M059J (cell line): ENCODE measurements at places on chromosomes 7 and 10.
A peak's percentile ranks its signal among the peaks of the same experiment; 100 is the strongest.

DNA sequence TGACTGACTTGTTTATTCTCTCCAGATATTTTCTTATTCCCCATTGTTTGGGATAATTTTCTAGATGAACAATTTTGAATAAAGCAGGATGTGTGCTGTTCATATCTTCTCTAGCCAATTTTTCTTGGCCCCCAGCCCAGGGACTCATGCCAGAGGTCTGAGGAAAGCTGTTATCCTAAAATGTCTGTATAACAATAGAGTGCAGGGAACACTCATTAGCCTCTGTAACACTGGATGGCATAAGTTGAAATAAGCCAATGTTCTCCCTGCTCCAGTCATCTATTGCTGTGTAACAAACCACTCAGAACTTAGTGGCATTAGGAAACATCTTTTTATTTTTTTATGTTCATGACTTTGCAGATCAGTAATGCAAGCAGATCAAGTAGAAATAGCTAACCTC, 121.7 kb upstream of the TRIM24 start:
- DNase-seq: peak; percentile 71

GRCh38 chr10:129799942-129800341, 164.1 kb downstream of the EBF3 start:
- no peak for DNase-seq

DNA sequence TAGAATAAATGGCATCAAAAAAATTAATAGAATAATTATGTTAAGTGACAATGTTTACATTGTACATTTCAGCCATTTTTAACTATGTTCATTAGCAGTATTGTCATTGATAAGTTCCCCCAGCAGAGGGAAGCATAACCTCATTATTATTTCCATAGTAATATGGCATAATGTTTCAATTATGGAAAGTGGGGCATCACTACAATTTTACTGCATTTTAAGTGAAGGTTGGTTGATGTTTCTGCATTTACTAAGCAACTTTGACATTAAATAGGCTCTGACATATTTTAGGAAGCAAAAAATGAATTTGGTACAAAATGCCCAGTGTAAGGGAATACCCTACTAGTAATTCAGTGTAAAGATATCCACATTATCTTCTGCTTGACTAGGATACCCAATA, 218.3 kb downstream of the SEMA3A start:
- DNase-seq: peak; percentile 47

- DNase-seq: peak; percentile 74
Measured at GRCh38 chr7:76037310-76037709, 10.5 kb downstream of the STYXL1 start.

DNA sequence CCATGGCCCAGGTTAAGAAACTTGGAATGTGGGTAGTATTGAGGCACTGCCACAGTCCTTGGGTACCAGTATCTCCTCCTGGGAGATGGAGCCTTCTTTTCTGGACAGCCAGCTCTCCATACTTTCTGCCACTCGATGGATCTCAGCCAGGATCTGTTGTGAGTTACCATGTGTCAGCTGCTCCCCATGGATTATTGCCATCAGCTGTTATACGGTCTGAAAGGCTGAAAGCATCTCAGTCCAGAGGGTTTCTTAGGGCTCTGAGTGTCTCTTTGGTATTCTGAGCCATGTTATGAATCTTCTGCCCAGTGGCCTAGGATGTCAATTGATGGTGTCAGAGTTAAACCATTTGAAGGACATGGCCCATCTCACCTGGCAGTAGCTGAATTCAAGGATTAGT, 197.5 kb downstream of the C7orf25 start:
- no peak for DNase-seq

- DNase-seq: no peak
Measured at GRCh38 chr10:82192665-82193064, 317.7 kb downstream of the NRG3 start.

DNA sequence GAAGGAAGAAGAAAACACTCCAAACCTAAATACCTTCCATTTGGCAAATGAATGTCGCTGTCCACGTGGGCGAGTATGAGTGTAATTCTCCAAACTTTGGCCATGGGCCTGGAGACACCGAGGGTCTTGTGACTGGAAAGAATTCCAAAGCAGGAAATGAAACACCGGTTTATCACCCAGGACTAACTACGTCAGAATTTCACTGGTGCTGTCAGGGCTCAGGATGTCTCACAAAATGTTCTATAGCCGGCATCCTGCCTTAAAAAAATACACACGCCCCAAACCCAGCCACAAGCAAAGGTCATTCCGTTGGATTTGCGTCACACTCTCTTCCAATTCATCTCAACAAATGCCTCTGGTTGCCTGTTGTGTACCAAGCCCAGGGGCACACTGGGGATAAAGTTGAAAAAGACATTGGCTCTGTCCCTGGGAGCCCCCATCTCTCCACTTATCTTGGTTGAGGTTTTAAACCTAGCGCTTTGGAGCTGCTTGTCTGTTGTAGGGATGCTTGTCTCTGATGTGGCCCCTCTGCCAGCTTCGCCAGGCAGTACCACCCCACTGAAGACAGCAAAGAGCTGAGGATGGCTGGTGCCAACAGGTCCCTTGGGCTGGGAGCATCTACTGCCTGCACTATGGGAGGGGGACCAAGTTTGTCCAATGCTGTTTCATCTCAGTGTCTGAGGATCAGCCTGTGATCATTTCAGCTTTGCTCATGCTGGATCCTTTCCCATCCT, 31.2 kb downstream of the GSTO2 start:
- DNase-seq: peak; percentile 91

DNA sequence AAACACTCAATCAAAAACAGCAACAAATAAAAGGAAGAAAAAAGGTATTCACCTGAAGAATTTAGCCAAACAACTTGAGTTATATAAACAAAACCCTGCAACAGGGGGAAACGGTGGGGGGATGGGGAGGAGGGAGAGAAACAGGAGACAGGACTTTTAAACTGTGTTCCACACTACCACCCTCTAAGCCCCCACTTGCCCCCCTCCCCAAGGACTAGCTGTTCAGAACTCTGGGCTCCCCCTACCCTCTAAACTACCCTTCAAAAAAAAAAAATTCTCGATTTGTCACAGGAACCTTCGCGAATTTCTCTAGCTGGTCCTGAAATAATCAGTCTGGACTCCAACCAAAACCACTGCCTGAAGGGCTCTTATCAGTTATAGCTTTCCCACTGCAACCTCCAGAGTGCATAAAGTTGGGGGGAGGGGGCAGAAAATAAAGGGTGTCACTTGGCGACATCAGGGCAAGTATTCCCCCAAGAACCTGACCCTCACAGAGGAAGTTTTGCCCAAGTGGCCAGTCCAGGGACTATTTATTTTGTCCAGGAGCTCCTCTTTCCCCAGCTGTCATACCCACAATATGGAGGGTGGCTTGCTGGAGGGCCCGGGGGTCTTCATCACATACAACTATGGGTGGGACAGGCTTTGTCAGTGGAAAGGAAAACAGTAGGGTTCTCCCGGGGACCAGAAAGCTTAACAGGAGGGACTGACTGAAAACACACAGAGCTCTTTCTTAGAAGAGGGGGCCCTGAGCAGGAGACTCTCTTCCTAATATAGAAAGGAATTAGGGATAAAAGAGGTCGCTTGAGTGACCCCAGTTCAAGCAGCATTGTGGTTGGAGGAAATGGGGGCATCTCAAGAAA, 1.3 kb downstream of the UBE2H start:
- peak; percentile 61 for DNase-seq

- DNase-seq: no peak
Measured at GRCh38 chr10:123862421-123863182, 29.0 kb downstream of the CPXM2 start.

DNA sequence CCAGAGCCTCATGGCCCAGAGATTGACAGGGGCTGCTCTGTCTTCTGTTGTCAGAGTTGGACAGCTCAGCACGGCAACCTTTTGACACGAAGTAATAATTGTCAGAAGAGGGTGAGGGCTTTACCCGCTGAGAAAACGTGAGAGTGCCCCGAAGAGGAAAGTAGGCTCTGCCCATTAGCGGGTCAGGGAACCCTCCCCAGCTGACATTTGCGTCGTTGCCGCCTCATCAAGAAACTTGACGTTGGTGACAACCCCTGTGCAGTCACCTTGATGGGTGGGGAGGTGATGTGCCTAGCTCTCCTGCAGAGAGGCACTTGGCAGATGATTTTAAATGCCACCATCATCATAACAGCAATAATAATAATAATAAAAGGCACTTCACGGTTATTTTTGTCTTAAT, 202.1 kb downstream of the USP6NL start:
- DNase-seq: no peak

DNA sequence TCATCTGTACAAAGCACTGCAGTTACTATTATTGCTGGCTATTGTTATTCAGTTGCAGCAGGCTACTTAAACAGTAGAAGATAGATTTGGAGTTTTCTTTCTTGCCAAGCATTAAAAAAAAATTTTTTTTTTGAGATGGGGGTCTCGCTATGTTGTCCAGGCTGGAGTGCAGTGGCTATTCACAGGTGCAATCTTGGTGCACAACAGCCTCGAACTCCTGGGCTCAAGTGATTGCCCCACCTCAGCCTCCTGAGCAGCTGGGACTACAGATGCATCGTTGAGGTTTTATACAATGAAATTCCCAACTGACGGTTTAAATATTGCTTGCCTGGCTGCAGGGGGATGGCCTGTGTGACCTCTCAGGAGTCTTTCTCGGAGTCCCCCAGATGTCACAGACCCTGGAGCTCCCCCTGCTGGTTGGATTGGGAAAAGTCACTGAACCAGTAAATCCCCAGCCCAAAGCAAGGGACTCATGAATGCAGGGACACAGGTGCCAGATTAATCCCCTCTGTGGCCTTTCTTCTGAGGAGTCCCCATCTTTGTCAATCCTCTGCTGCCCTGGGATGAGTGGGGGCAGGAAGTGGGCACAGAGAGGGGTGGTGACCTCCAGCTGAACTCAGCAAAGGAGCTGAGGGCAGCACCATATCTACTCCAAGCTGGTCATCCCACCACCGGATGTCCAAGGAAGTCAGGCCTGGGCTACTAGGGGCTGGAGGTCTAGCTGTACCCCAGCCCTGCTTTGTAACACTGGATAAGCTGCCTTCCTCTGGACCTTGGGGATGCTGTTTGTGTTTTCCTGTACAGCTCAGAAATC, 149.6 kb downstream of the C10orf105 start:
- DNase-seq: peak; percentile 42

DNA sequence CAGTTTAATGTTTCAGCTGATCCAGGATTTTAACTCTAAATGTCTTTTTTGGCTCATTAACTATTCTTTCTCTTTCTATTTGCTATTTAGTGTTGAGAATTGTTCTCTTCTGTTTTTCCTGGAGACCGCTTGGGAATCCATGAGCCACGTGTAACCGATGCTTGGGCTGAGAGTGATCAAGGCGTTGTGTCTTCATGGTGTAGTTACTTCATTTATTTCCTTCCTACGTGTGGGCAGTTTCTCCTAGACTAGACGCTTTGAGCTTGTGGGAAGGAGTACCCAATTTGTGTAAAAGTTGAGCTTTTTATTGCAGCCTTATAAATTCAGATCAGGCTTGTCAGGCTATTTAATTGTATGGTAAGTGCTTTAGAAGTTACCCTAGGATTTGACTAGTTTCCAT, 2.9 kb downstream of the EIF3B start:
- no peak for DNase-seq

DNA sequence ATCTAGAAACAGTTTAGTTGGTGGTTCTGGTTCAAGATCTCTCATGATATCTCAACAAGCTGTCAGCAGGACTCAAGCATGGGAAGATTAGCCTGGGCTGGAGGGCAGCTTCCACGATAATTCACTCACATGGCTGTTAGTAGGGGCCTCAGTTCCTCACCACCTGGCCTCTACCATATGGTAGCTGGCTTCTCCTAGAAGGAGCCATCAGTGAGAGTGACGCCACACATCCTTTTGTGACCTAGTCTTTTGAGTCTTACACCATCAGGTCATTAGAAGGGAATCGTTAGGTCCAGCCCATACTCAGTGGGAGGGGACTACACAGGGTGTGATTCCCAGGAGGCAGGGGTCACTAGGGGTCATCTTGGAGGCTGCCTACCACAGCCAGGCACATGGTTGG, 239.3 kb upstream of the PLPP4 start:
- DNase-seq: no peak

GRCh38 chr10:52483587-52483986, 169.5 kb downstream of the DKK1 start:
- DNase-seq: peak; percentile 69

DNA sequence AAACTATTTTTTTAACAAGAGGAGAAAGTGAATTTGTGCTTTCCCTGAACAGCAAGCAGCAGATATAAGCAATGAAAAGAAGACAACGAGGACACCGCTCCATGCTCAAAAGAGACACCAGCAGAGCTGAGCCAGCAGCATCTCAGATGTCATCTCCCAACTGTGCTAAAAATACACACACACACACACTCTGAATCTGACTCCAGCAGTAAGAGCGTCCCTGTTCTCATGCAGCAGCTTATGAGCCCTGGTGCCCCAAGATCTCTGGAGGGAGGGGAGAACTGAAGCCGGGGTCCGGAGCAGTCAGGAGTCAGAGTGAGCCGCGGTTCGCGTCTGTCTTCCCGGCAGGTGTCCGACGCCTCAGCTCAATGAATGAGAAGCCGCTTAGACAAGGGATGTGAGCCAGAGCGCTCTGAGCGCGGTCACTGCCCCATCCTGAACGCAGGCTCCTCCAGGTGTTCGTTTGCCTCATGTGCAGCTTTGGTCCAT, 49.2 kb downstream of the SVIL start:
- DNase-seq: peak; percentile 16

DNA sequence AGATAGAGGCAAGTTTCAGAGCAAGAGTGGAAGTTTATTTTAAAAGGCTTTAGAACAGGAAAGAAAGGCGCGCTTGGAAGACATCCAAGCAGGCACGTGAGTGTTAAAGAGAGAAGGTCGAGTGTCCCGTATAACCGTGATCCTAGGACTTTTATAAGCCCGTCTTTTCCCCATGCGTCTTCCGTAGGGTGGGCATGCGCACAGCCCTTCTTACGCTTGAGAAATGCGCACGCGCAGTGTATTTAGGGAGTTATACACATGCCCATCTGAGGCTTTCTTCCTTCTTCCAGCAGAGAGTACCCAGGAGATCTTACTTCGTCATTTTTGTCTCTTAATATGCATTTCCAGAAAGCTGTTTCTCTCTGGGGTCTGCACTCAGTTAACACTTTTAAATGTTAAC, 52.4 kb downstream of the CALD1 start:
- no peak for DNase-seq

GRCh38 chr10:110774069-110775019, 97.4 kb upstream of the PDCD4 start:
- DNase-seq: peak; percentile 89

DNA sequence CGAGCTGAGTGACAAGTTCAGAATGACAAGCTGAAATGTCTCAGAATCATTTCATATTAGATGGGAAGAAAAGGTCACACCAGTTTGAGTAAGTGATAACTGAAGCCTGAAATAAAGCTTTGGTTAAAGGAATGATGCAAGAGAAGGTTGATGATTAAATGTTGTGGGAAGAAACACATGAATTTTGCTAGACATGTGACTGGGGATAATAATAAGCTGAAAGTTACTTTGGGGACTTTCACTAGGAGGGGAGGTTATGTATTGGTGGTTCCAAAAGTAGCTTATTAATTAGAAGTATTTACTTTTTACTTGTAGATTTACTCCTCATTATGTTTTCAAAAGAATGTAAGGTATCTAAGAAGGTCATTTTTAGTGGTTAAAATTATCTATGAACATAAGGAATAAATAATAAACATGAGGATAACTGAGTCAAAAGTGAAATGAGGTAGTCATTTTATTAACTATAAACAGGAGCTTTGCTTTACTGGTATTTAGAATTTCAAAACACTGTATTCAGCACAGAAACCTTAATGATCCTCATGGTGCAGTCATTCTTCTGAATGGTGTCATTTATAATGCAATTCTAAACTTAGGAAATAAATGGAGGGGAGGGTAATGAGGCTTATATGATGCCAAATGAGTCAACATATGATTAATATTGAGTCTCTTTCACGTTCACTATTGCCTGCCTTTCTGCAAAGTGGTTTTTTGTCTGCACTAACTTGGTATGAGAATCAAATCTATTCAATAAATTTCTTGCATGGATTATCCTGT, 63.7 kb downstream of the PRKG1 start:
- peak; percentile 44 for DNase-seq
